ENCODE measurements at places on chromosomes 2 and 18.

GRCh38 chr2:230052299-230052698, 16.4 kb downstream of the SLC16A14 start:
- H3K4me3 ChIP-seq: no peak overlapping the region
- no peaks in the 10 kb centered on the region for H3K27me3 ChIP-seq
- DNase-seq: no peak
- H3K4me1 ChIP-seq: no peaks in the 10 kb centered on the region
- H3K27ac ChIP-seq: no peak overlapping the region

DNA sequence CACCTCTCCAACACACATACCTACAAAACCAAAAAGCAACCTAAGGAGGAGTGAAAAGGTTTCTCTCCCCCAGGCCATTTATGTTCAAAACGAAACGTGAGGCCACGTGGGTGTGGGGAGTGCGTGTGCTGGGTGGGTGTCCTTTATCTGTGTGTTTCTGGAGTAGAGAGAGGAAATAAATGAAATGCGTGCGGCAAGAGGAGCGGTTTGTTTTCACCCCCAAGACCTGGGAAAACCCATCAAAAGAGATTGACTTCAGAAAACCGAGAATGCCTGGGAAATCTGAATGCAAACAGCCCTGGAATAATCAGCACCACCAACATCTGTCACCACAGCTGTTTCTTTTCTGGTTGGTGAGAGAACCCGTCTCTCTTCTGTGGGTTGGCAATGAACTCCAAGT, 137.4 kb downstream of the INSIG2 start:
- peaks cover 14% of the 10 kb centered on the region for H3K4me1 ChIP-seq
- no peaks in the 10 kb centered on the region for H3K36me3 ChIP-seq
- H3K4me3 ChIP-seq: no peak overlapping the region
- H3K27ac ChIP-seq: no peak overlapping the region
- DNase-seq: no peak

GRCh38 chr2:3209258-3209657, 168.4 kb downstream of the EIPR1 start:
- DNase-seq: no peak
- H3K36me3 ChIP-seq: no peaks in the 10 kb centered on the region
- H3K27ac ChIP-seq: no peak overlapping the region
- H3K27me3 ChIP-seq: no peaks in the 10 kb centered on the region
- no peaks in the 10 kb centered on the region for H3K4me1 ChIP-seq

- no peak for DNase-seq
- H3K4me3 ChIP-seq: no peak overlapping the region
- H3K36me3 ChIP-seq: no peaks in the 10 kb centered on the region
- H3K4me1 ChIP-seq: peaks cover 11% of the 10 kb centered on the region
Observed at GRCh38 chr2:10390369-10390801, 57.7 kb downstream of the ODC1 start.

GRCh38 chr18:22347606-22348511, 69.9 kb downstream of the CTAGE1 start:
- H3K27me3 ChIP-seq: peaks cover 23% of the 10 kb centered on the region
- peak; percentile 42 for DNase-seq
- H3K4me3 ChIP-seq: peak overlapping the region; percentile 59
- H3K27ac ChIP-seq: peak overlapping the region; percentile 89
- no peaks in the 10 kb centered on the region for H3K36me3 ChIP-seq
- H3K4me1 ChIP-seq: peaks cover 22% of the 10 kb centered on the region

- H3K27ac ChIP-seq: no peak overlapping the region
- no peak overlapping the region for H3K4me3 ChIP-seq
- H3K4me1 ChIP-seq: no peaks in the 10 kb centered on the region
- no peaks in the 10 kb centered on the region for H3K27me3 ChIP-seq
Observed at GRCh38 chr18:63808125-63808524, 32.9 kb downstream of the SERPINB7 start.

GRCh38 chr18:23307567-23308295, 145.4 kb upstream of the RIOK3 start:
- H3K4me1 ChIP-seq: no peaks in the 10 kb centered on the region
- no peaks in the 10 kb centered on the region for H3K36me3 ChIP-seq
- no peaks in the 10 kb centered on the region for H3K27me3 ChIP-seq
- no peak overlapping the region for H3K27ac ChIP-seq

GRCh38 chr2:147255812-147256211, 589.0 kb upstream of the ACVR2A start:
- no peaks in the 10 kb centered on the region for H3K36me3 ChIP-seq
- no peak overlapping the region for H3K27ac ChIP-seq
- DNase-seq: no peak
- H3K4me1 ChIP-seq: no peaks in the 10 kb centered on the region

DNA sequence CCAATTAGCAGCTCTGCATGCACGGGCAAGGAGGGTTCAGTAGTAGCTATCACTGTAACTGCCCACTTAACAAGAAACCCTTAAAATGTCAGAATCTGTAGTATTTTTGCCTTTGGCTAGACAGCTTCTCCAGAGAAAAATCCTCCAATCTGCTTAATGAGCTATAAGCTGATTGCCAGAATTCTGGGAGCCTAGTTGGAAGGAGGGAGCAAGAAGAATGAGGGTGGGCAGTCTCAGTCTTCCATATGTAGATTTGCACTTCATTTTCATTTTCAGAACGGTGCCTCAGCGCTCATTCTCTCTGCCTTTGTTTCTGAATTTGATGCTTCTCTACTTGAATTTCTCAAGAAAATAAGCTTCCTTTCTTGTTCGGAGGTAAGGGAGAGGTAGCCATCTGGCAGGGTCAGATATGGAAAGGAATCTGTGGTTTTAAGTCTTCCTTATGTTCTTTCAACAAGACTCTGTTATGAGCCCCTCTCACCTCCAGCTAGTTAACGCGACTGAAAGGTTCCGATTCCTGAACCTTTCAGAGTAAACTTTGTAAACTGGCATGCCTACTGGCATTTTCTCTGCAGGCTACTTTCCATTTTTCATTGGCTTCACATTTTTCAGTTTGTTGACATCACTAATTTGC, 53.5 kb downstream of the HNRNPLL start:
- H3K36me3 ChIP-seq: no peaks in the 10 kb centered on the region
- H3K4me1 ChIP-seq: no peaks in the 10 kb centered on the region
- H3K27me3 ChIP-seq: no peaks in the 10 kb centered on the region
- no peak overlapping the region for H3K4me3 ChIP-seq

DNA sequence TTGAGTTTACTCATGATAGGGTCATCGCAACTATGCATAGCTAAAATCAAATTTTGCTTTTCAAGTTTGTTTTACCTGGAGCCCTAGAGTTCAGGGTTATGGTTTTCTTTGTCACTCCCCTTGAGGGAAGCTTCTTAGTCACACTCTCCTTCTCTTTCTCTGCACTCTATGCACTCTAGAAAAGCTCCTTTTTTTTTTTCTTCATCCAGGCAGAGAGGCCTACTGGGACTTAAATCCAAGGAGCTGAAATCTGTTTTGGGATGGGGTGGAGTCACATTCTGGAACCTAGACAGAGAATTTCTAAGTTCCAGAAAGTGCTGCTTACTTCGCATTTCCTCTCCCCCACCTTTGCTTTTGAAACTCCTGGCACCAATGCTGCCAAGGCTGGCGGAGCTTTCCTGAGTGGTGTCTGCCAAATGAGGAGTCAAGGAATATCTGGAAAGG, 19.1 kb upstream of the IL18R1 start:
- H3K4me3 ChIP-seq: no peak overlapping the region
- H3K36me3 ChIP-seq: no peaks in the 10 kb centered on the region
- no peaks in the 10 kb centered on the region for H3K27me3 ChIP-seq

DNA sequence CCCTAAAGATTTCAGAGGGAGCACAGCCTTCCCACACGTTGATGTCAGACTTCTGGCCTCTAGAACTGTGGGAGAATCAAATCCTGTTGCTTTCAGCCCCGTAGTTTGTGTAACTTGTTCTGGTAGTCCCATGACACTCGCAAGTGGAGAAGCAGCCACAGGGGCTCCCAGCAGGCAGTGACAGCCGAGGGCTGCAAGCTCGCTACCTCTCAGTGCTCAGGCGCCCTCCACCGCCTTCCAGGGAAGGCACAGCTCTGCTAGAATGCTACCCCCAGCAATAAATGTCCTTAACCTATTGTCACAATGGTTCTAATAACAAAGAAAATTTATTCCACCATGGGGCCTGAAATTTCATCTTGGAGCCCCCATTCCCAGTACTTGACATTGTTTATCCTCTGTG, 143.1 kb upstream of the ZNF236 start:
- H3K4me3 ChIP-seq: no peak overlapping the region
- H3K36me3 ChIP-seq: no peaks in the 10 kb centered on the region
- no peaks in the 10 kb centered on the region for H3K4me1 ChIP-seq

DNA sequence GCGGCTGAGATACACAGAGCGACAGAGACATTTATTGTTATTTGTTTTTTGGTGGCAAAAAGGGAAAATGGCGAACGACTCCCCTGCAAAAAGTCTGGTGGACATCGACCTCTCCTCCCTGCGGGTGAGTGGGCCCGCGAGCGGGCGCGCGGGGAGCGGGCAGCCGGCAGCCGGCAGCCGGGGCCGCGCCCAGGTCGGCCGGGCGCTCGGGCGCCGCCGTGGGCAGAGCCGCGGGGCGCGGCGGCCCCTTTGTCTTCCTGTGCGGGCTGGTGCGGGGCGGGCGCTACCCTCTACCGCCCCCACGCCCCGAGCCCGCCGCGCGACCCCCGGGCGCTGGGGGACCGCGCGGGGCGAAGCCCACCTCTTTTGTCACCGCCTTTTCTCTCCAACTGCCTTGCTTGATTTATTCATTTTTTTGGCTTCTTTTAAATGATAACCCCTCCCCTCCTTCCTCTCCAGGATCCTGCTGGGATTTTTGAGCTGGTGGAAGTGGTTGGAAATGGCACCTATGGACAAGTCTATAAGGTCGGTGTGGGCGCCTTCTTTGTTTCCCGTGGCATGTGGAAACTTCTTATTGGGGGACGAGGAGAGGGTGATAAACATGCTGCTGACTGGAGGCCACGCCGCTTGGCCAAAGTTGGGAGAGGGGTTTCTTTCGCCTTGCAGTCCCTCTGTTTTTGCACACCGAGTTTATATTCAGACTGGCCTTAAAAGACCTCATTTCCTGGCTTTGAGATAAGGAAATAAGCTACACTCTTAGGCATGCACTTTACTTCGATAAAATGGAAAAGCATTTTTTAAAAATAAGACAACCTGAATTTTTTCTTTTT, 722 bp downstream of the MAP4K4 start:
- H3K4me3 ChIP-seq: peak overlapping the region; percentile 66
- peak; percentile 21 for DNase-seq
- H3K4me1 ChIP-seq: peaks cover 34% of the 10 kb centered on the region
- no peaks in the 10 kb centered on the region for H3K36me3 ChIP-seq

DNA sequence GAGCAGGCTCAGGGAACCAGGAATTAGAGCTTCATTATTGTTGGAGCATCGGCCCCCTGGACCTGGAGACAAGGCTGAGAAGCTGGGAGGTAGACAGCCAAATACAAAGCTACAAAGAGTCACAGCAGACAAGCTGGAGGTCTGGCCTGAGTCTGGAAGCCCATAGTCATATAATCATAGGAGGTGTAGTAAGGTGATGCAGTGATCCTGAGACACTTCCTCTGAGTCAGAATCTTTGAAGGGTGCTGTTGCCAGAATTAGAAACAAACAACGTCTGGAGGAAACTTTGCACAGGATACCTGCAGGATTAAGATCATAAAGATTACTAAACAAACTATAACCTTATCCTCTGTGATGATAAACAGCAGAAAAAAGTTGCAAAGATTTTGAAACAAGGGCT, 213.8 kb downstream of the DSC3 start:
- H3K4me1 ChIP-seq: no peaks in the 10 kb centered on the region
- no peak overlapping the region for H3K4me3 ChIP-seq
- no peak for DNase-seq
- H3K27ac ChIP-seq: no peak overlapping the region
- no peaks in the 10 kb centered on the region for H3K27me3 ChIP-seq

DNA sequence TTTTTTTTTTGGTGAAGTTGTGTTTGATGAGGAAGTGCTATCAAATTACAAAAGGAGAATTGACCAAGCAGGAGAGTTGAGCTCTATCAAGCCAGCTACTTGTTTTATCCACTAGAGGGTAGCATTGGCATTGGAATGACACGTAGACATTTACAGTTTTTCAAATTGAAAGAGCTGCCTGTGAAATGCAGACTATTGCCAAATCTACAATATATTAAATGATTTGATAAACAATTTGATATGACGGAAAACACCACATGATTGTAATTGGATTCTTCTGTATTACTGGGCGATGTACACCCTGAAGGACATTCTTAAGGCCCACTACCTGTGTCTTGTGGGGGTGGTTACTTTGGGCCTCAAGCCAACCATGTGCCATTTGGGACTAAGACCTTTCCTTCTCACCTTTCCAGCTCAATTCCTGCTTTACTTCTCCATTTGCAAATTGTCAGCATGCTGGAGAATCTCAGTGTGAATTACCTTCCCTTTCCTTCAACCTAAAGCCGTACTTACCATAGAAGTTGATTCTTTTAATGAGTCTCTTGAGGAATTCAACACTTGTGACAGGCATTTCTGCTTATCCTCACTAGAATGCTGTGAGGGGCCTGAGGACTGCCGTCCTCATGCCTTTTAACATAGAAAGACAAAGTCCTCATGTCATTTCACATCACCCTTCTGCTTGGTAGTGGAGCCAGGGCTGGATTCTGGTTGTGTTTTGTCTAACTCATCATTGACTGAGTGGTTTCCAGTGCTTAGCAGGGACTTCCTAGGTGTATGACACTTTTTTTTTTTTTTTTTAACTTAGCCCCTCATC, 134.8 kb upstream of the THUMPD2 start:
- no peaks in the 10 kb centered on the region for H3K4me1 ChIP-seq
- H3K36me3 ChIP-seq: no peaks in the 10 kb centered on the region
- H3K4me3 ChIP-seq: no peak overlapping the region
- DNase-seq: no peak

- no peak for DNase-seq
- H3K27me3 ChIP-seq: no peaks in the 10 kb centered on the region
- H3K27ac ChIP-seq: no peak overlapping the region
- no peaks in the 10 kb centered on the region for H3K4me1 ChIP-seq
- H3K36me3 ChIP-seq: no peaks in the 10 kb centered on the region
- no peak overlapping the region for H3K4me3 ChIP-seq
Observed at GRCh38 chr2:185279999-185280398, 458.6 kb upstream of the FSIP2 start.

DNA sequence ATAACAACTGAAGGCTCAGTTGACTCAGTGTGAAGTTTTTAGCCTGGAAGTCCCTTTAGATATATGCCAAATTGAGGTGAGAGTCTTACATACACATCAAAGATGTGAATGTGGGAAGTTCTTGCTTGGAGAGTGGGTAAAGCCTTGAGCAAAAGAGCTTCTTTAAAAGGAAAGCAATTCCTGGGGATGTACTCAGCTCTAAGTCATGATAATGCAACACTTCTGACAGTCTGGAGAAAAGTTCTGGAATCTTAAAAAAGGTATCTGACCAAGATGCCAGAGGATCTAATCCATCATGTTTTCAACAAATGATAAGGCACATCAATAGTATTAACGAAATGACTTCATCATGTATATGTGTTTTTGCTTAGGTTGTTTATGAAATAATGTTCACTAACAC, 351.2 kb downstream of the CDH19 start:
- no peaks in the 10 kb centered on the region for H3K27me3 ChIP-seq
- no peak for DNase-seq
- no peaks in the 10 kb centered on the region for H3K4me1 ChIP-seq
- H3K36me3 ChIP-seq: no peaks in the 10 kb centered on the region
- H3K27ac ChIP-seq: no peak overlapping the region
- H3K4me3 ChIP-seq: no peak overlapping the region

DNA sequence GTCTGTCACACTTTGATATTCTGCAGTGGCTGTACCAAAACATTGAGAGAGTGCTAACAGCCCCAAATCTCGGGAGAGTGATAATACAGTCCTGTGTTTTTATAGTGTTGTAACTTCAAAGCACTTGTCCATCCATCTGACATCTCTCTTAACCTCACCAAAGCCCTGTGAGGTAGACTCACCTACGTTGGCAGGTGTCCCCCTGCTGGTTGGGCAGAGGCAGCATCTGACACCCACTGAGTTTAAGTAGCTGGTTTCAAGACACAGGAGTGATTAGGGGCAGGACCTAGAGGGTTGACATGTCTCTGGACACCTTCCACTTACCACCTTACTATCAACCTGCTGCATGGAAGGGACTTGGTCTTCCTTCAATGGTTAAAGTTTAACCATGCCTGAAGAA, 22.9 kb downstream of the COLEC12 start:
- DNase-seq: no peak
- no peak overlapping the region for H3K27ac ChIP-seq
- no peaks in the 10 kb centered on the region for H3K27me3 ChIP-seq
- no peak overlapping the region for H3K4me3 ChIP-seq

Measured in transverse colon (tissue), 4 donors.